ENCODE measurements at places on chromosomes 3 and 15. TPM values are rescaled to one million over a fixed set of nuclear protein-coding genes. Genes with fewer than 3 reads are reported as not detected.

DNA sequence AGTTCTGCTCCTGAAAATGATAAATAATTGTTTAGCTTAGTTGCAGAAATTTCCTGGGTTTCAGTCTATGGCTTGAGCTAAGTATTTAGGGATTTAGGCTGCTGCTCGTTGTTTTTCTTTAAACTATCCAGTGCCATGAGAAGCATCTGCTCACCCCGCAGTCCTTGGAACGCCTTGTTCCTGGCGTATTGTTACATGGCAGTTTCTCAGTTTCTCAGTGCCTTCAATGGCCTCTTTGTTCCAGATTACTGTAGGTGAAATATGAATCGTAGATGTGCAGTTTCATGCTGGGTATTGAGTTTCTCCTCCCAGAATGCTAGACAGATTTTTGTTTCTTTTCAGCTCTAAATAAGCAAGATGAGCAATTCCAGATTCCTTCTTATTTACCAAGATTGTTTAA lies 269.5 kb upstream of the GBE1 start:
- H3K4me3 ChIP-seq: no peak overlapping the region
- DNase-seq: no peak
- no peaks in the 10 kb centered on the region for H3K27me3 ChIP-seq
- no peak overlapping the region for H3K27ac ChIP-seq

DNA sequence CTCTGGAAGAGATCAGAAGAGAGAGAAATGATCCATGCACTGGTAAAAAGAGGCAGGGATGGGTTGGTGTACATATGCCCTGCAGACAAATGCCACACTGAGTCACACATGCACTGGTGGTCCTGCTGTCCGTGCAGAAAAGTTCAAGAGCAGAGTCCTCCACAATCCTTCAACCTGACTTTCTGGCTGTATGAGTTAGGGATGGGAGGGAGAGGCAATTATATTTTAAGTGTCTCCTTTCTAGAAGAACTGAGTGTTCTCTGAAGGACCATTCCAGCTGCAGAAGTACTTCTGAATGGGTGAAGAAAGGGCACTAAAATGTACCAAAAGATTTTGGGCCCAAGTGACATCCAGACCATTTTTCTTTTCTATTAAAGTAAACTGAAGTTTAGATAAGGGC lies 26.4 kb downstream of the TMEM39A start:
- peaks cover 3% of the 10 kb centered on the region for H3K36me3 ChIP-seq
- no peaks in the 10 kb centered on the region for H3K27me3 ChIP-seq
- no peaks in the 10 kb centered on the region for H3K4me1 ChIP-seq
- DNase-seq: no peak
- H3K27ac ChIP-seq: no peak overlapping the region

Gene RAD51
- 47.0 TPM for total RNA-seq

DNA sequence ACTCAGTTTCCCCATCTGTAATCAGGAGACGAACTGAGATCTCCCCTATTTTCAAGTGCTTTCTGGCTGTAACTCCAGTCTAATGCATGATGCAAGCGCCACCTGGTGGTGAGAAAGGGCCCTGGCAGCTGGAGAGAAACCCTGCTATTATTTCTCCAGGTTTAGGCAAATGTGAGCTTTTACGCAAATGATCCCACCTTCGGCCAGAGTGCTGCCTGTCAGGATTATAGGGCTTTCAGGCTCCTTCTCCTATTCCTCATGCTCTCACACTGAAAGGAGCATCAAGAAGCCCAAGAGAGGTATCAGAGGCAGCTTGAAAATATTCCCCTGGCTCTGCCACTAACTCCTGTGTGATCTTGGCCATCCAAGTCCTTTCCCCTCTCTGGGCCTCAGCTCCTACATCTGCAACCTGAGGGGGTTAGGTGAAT lies 93.9 kb upstream of the RASGRF1 start:
- peak; percentile 60 for DNase-seq
- no peak overlapping the region for H3K4me3 ChIP-seq
- H3K27ac ChIP-seq: no peak overlapping the region

- H3K4me1 ChIP-seq: no peaks in the 10 kb centered on the region
- no peak for DNase-seq
- no peak overlapping the region for H3K4me3 ChIP-seq
- H3K27me3 ChIP-seq: no peaks in the 10 kb centered on the region
- H3K36me3 ChIP-seq: no peaks in the 10 kb centered on the region
- H3K27ac ChIP-seq: no peak overlapping the region
Observed at GRCh38 chr3:195829897-195830254, 18.1 kb upstream of the MUC4 start.

GRCh38 chr3:98242155-98242554 lies 21.9 kb upstream of the OR5H6 start:
- H3K27me3 ChIP-seq: no peaks in the 10 kb centered on the region
- no peak overlapping the region for H3K27ac ChIP-seq
- DNase-seq: no peak

GRCh38 chr15:81852411-81853149 lies 193.2 kb downstream of the MEX3B start:
- H3K27ac ChIP-seq: no peak overlapping the region
- no peaks in the 10 kb centered on the region for H3K4me1 ChIP-seq
- no peak for DNase-seq
- H3K27me3 ChIP-seq: no peaks in the 10 kb centered on the region

Gene WDR48
- total RNA-seq: 27.6 TPM

DNA sequence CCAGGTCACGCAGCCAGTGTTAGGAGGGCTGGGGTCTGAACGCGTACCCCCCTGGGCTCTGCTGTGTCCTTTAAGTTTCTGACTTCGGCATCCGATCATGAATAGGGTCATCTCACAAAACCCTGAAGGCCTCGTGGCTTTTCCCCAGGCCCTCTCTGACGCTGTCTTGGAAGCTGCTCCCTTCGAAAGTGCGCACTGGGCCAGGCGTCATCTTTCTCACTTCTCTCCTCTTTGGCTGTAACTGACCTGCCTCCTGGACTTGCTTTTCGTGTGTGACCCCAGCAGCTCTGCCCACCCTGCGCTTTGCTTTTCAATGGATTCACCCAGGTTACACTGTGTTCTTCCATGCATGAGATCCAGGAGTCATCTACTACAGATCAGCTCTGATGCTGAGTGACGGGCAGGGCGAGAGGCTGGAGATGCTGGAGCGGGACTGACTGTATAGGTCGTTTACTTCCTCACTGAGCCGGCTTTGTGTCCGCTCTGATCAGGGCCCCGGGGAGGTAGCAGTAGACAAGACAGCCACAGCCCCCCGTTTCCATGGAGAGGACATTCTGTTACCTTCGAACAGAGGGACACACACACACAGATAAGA lies 45.0 kb upstream of the PCSK6 start:
- H3K27me3 ChIP-seq: no peaks in the 10 kb centered on the region
- H3K36me3 ChIP-seq: no peaks in the 10 kb centered on the region
- DNase-seq: no peak
- H3K4me3 ChIP-seq: no peak overlapping the region

Gene CTXND1
- 0.14 TPM for total RNA-seq

Gene GOLGA6L6
- not detected for total RNA-seq

DNA sequence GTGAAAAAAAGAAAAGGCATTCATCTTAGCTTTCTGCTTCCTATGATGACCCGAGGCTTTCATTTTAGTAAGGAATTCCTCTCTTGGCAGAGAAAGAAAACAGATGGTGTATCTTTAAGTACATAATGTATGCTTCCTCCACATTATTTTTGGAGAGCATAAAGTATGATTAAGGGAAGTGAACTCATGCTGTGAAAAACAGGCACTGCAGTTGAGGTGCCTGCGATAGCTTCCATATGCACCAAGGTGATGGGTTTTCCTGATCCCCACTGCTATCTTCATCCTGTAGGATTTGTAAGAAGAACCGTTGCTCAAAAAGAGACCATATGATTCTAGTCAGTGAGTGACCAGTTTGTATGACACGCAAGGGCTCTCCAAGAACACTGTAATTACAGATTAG lies 411.5 kb upstream of the MCTP2 start:
- no peak overlapping the region for H3K27ac ChIP-seq
- H3K4me1 ChIP-seq: no peaks in the 10 kb centered on the region
- H3K4me3 ChIP-seq: no peak overlapping the region
- no peaks in the 10 kb centered on the region for H3K27me3 ChIP-seq
- no peak for DNase-seq

DNA sequence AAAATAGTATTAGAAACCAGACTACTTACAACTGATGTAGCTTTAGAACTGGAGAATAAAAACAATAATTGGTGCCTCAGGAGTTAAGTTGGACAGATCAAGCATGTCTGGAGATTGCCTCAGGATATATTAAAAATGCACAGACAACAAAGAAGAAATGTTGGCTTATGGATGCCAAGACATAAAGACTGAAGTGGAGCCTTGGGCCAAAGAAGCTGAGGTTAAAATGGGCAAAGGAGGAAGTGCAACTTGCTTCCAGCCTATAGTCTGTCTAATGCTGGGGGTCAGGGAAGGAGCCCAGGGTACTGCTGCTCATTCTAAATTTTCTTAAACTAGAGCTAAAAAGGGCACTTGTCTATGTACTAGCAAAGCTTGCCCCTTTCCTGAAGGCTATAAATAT lies 77.5 kb downstream of the ESYT3 start:
- no peaks in the 10 kb centered on the region for H3K27me3 ChIP-seq
- no peaks in the 10 kb centered on the region for H3K4me1 ChIP-seq
- H3K27ac ChIP-seq: no peak overlapping the region
- no peak for DNase-seq
